NCI-H1417 treated with DMSO at 0.1 percent for 48 hours (cell line): ENCODE measurements at places on chromosomes 4 and X.

GRCh38 chrX:31297881-31298280, 226.0 kb upstream of the FTHL17 start:
- no peak for DNase-seq

GRCh38 chr4:80790152-80790551, 240.4 kb upstream of the BMP3 start:
- no peak for DNase-seq

DNA sequence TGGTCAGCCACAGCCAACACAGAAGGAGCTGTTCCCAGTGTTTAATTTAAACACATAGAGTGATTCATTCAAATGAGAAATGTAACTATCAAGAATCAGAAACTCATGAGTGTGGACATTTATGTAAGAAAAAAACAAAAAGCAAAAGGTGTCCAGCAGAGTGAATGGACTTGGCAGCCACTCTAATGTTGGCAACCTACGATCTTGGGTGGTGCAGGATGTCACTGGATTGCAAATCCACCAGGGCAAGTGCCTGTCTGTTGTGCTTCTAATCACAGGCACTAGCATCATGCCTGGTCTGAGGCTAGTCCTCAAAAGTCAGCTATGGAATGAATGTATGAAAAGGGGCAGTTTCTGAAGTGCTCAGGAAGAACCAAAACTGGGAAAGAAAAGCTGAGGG, 277.7 kb upstream of the CLNK start:
- no peak for DNase-seq

GRCh38 chr4:101790521-101791181, at the start of gene BANK1:
Gene BANK1 (plus strand): TSS chr4:101790730. CDS start chr4:101790881, 151 bp downstream.
- DNase-seq = no peak

DNA sequence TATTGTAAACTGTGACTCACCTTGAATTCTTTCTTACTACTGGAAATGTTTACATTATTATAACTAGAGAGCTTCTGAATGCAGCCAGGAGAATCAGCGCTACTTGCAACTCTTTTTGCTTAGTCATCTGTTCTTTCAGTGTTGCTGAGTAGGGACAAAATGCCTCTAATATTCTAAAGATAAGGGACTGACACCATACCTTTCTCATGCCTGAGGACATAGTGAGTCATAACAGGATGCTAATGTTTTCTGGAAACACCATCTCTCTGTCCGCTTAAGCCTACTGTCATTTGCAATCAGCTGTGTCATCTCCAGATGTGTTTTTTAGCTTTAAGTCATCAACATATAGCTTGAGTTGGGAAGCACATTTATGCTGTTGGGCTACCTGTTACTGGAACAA, 108.3 kb downstream of the QRFPR start:
- no peak for DNase-seq

DNA sequence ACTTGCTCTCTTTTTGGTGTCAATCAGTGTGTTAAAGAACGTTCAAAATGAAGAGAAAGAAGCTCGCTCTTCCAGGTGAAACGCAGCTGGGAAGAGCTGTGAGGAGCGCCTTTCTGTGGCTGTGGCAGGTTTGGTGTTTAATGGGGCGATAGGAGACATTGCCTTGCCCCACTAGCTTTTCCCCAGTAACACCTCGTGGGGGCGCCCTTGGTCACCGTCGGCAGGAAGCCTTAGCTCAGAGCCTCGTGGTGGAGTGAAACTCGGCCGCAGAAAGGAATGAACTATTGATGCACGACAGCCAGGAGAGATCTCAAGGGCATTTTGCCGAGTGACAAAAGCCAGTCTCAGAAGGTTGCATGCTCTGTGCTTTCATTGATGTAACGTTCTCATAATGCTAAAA, 65.1 kb downstream of the GPR143 start:
- no peak for DNase-seq

- no peak for DNase-seq
Observed at GRCh38 chrX:54087661-54088060, 43.4 kb upstream of the PHF8 start.

DNA sequence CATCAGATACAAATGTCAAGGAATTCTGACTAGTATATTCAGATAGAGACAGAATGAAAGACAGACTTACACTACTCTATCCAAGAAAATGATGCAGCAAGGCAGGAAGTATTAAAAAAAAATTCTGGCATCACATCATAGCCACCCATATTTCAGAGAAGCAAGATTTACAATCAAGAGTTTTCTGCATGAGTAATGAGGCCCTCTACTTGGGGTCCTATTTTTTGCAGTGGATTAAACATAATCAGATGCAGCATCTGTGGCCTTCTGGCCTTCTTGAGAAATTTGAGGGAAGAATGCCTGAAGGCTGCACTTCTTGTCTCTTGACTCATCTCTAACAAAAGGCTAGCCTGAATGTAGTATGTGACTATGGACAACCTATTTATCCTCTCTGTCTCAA, 48.2 kb upstream of the SLIT2 start:
- DNase-seq = no peak

DNA sequence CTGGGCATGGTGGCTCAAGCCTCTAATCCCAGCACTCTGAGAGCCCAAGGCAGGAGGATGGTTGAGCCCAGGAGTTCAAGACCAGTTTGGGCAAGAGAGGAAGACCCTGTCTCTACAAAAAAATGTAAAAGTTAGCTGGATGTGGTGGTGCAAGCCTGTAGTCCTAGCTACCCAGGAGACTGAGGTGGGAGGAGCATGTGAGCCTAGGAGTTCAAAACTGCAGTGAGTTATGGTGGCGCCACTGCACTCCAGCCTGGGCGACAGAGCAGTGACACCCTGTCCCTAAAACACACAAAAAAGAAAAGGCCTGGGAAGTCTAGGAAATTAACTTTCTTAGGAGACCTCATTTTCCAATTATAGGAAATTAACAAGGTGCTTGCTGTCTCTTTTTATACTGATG, 76.8 kb downstream of the JAKMIP1 start:
- DNase-seq = no peak

- no peak for DNase-seq
Observed at GRCh38 chr4:89549907-89550306, 242.3 kb upstream of the GPRIN3 start.

DNA sequence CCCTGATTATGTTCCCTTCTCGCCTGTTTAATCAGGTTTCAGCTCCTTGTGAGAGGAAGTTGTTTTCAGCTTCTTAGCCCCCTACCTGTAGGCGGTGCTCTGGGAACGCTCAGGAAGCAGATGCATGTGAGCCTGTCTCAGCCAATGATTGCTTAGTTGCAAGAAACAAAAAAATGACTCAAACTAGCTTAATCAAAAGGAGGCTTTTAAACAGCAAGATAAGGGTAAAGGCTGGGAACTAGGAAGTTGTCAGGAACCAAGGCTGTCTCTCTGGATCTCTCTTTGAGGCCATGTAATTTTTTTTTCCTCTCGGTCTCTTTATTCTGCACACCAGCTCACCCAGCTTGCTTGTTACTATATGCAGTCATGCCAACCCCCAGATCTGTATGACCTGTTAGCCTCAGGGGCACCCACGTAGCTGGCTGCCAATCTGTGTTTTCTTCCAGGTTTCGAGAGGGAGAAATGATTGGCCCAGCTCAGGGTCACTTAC, 109.1 kb downstream of the PTTG2 start:
- DNase-seq = no peak

- no peak for DNase-seq
Observed at GRCh38 chr4:37748485-37748884, 62.3 kb upstream of the RELL1 start.

DNA sequence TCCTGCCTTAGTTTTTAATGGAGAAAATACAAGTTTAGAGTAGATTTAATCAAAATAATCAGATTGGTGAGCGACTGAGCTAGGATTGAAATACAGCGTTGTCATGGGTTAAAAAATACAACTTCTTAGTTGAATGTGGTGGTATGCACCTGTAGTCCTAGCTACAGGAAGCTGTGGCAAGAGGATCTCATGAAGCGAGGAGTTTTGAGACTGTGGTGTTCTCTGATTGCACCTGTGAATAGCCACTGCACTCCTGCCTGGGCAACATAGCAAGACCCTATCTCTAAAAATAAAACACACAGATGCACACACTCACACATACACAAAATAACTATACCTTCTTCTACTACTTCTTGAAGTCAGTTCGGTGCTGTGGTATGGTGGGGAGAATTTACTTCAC, 19.8 kb upstream of the GBA3 start:
- DNase-seq = no peak

- no peak for DNase-seq
Observed at GRCh38 chr4:175377203-175377602, 434.9 kb downstream of the GPM6A start.

GRCh38 chr4:104531390-104531789, 36.7 kb upstream of the CXXC4 start:
- no peak for DNase-seq

- DNase-seq = no peak
Observed at GRCh38 chr4:97359826-97360225, 783.5 kb downstream of the STPG2 start.

- no peak for DNase-seq
Observed at GRCh38 chr4:145308598-145308997, 128.2 kb upstream of the OTUD4 start.

- no peak for DNase-seq
Observed at GRCh38 chrX:82775426-82775825, 732.7 kb upstream of the POU3F4 start.

- DNase-seq = no peak
Observed at GRCh38 chrX:109632906-109633504, 8.0 kb upstream of the KCNE5 start.

DNA sequence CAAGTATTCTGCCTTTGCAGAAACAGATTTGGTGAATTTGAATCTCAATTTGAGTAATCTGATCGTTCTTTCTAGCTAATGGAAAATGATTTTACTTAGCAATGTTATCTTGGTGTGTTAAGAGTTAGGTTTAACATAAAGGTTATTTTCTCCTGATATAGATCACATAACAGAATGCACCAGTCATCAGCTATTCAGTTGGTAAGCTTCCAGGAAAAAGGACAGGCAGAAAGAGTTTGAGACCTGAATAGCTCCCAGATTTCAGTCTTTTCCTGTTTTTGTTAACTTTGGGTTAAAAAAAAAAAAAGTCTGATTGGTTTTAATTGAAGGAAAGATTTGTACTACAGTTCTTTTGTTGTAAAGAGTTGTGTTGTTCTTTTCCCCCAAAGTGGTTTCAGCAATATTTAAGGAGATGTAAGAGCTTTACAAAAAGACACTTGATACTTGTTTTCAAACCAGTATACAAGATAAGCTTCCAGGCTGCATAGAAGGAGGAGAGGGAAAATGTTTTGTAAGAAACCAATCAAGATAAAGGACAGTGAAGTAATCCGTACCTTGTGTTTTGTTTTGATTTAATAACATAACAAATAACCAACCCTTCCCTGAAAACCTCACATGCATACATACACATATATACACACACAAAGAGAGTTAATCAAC, 15.3 kb downstream of the PLP1 start:
- DNase-seq = no peak

- DNase-seq = no peak
Observed at GRCh38 chrX:44306356-44306755, 37.1 kb downstream of the EFHC2 start.

GRCh38 chr4:74855879-74856278, 61.6 kb upstream of the BTC start:
- no peak for DNase-seq

DNA sequence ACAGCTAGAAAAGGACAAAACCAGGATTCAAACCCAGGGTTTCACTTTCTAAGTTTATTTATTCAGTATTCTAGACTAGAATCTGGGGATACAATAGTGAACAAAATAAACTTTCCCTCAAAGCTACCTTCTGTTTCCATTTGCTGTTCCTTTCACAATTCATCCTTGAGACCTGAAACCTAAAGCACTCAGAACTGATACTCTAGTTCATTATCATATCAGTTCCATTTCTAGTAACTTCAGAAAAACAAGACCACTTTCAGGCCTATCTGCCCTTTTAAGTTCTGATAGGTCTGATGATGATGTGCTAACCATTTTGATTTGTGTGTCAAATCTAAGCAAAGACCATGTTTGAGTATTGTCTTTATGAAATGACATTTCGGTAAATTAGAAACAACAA, 7.8 kb upstream of the XK start:
- no peak for DNase-seq
